ENCODE measurements at places on chromosomes 12 and 14.

DNA sequence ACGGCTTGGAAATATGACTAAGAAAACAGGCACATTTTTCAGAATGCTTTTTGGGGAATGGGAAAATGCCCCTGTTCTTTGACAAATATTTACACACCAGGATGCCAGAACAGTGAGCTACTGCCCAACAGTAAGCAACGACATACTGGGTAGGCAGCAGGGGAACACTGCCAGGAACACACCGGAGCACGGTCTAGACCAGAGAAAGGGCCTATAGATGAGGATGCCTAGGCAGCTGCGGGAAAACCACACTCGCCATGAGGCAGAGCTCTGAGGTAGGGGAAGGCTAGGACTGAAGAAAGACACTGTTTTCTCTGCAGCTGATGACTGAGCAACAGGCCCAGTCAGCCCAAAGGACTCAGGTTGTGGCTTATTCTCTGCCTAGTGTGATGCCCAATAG is 45.9 kb upstream of the COL2A1 start:
- no peak for DNase-seq

DNA sequence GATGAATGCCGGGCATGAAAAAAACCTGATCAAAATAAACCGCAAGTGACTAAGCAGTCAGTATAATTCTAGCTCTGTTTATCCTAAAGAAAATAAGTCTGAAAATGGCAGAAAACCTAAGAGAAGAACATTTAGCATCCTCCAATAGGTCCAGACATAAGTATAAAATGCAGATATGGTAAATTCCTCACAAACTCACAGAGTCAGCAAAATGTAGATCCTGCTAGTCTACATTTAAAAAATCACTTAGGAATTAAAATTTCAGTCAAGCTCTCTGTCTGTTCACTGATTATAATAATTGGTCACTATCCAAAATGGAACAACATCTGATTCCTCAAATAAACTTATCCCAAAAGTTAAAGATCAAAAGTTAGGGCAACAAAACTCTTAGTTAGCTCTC is 95.1 kb downstream of the DIO2 start:
- DNase-seq, result no peak

GRCh38 chr12:119667577-119668323 is at the start of gene PRKAB1:
Gene PRKAB1, plus strand, starts transcription at chr12:119668133. Its CDS starts 112 bp downstream, at chr12:119668245.
- DNase-seq, result peak; percentile 92

GRCh38 chr14:33561488-33562175 is 389.2 kb downstream of the EGLN3 start:
- DNase-seq, result no peak

- no peak for DNase-seq
Measured at GRCh38 chr12:51320311-51320694, 3.7 kb downstream of the BIN2 start.

- no peak for DNase-seq
Measured at GRCh38 chr14:103087343-103087835, 3.4 kb downstream of the LBHD2 start.

GRCh38 chr12:88998421-88998820 is 353.9 kb downstream of the DUSP6 start:
- DNase-seq, result no peak

DNA sequence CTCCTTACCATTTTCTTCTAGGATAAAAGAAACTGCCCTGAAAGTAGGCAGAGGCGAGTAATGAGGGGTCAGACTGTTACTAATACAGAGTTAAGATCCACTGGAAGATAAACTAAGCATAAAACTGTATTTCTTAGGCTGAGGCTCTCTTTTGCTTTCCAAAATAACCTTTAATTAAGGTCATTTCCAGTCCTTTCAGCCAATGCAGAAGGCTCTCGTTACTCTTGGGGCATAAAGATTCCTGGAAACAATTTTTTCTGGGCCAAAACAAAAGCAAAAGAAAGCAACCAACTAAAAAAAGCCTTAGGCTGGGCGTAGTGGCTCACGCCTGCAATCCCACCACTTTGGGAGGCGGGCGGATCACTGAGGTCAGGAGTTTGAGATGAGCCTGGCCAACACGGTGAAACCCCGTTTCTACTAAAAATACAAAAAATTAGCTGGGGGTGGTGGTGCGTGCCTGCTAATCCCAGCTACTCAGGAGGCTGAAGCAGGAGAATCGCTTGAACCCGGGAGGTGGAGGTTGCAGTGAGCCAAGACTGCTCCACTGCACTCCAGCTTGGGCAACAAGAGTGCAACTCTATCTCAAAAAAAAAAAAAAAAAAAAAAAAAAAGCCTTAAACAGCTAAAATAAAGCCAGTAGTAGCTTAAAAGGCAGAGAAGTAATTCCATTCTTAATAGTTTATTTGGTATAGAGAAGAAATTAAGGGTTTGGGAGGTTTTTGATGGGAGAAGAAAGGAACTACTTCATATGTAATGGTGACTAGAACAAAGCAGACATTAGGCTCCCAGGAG is 68.9 kb upstream of the STAC3 start:
- no peak for DNase-seq
